Activated T-cell treated with anti-CD3 and anti-CD28 coated beads, Interleukin-2, amount 50 U/mL, for 72 hours (primary cell): ENCODE measurements at places on chromosomes 3 and 15. TPM values are rescaled to one million over a fixed set of nuclear protein-coding genes. Genes with fewer than 3 reads are reported as not detected.

DNA sequence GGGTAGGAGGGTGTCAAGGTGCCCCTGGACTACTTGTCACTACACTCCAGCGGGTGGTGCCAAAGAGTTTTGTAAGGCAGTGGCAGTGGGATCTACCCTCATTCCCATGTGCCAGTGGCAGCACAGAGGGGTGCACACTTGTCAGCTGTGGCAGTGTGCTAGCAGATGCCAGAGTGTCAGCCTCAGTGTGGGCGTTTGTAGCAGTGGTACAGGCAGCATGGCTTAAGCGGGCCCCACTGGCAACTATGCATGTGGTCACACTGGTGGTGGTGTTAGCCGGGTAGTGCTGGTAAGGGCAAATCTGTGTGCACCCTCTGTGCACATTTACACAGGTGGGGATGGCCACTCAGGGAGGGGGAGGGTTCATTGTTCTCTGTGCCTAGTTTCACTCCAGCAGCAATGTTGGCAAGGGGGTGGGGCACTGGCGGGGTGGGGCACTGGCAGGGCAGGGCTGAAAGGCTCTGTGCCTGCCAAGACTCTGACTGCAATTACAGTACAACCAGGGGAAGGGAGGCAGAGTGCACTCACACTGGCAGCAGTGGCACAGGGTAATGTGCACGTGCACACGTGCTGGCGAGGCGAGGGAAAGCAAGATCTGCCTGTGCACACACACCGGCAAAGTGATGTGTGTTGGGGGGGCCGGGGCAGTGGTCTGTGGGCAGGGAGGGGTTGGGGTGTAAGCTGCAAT lies 31.8 kb downstream of the MYO9A start:
- no peak for DNase-seq

The RBMS3 gene
- total RNA-seq, result 3.0 TPM

The CHRM5 gene
- total RNA-seq, result not detected

GRCh38 chr3:167787440-167787839 lies 51.9 kb downstream of the SERPINI1 start:
- DNase-seq, result no peak

The TMC3 gene
- not detected for total RNA-seq

The ANKUB1 gene
- not detected for total RNA-seq

GRCh38 chr3:46087871-46088270 lies 60.6 kb upstream of the XCR1 start:
- DNase-seq, result no peak

DNA sequence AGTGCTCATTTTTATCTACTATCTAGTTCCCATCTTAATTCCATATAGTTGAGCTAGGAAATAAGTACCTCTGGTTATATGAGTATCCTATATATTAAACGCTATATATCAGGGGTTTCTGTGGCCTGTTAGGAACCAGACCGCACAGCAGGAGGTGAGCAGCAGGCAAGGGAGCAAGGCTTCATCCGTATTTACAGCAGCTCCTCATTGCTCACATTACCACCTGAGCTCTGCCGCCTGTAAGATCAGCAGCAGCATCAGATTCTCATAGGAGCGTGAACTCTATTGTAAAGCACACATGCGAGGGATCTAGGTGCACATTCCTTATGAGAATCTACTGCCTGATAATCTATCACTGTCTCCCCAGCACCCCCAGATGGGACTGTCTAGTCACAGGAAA lies 23.0 kb downstream of the GSK3B start:
- no peak for DNase-seq

The NDUFB5 gene
- total RNA-seq, result 114 TPM

GRCh38 chr3:126851382-126851781 lies 131.5 kb upstream of the PLXNA1 start:
- DNase-seq, result no peak
